ENCODE measurements at places on chromosomes 7 and 10.

GRCh38 chr10:86193841-86194240 lies 172.8 kb downstream of the GRID1 start:
- no peak for DNase-seq

DNA sequence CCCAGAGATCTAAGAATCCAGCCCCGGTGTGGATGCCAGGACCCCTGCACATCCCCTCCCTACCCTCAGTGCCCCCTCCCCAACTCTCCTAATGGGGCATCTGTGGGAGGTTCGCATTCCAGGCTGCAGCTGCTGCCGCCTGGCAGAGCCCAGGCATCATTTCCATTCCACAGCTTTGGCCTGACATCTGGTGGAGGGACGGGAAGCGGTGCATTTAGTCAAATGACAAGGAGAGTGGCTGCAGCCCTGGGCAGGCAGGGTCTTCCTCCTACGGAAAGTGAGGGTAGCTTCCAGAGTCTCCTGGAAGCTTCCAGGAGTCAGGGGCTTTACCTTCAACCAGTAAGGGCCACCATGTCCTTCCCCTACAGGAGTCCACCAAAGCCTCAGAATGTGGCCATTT lies 30.8 kb downstream of the PRLHR start:
- DNase-seq = no peak

DNA sequence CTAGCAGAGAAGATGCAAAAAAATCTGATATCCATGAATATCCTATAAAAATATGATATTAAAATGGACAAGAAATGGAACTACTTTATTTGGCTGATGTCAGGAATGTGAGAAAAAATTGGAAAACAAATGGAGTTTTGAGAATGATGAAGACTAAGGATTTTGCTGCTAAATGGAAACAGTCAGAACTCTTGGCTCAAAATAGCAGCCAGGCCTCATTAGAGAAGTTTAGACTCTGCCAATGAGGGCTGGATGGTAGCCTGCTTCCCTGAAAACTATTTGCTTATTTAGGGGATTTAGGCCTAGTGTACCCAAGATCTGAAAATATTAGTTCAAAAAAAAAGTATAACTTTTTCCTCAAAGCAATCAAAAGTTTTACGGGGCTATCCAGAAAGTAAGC lies 458.5 kb downstream of the TFEC start:
- DNase-seq = no peak

GRCh38 chr7:128829391-128830166 lies 627 bp upstream of the FLNC start:
- DNase-seq = no peak

GRCh38 chr7:39825401-39825980 lies 124.6 kb upstream of the CDK13 start:
- DNase-seq = no peak

DNA sequence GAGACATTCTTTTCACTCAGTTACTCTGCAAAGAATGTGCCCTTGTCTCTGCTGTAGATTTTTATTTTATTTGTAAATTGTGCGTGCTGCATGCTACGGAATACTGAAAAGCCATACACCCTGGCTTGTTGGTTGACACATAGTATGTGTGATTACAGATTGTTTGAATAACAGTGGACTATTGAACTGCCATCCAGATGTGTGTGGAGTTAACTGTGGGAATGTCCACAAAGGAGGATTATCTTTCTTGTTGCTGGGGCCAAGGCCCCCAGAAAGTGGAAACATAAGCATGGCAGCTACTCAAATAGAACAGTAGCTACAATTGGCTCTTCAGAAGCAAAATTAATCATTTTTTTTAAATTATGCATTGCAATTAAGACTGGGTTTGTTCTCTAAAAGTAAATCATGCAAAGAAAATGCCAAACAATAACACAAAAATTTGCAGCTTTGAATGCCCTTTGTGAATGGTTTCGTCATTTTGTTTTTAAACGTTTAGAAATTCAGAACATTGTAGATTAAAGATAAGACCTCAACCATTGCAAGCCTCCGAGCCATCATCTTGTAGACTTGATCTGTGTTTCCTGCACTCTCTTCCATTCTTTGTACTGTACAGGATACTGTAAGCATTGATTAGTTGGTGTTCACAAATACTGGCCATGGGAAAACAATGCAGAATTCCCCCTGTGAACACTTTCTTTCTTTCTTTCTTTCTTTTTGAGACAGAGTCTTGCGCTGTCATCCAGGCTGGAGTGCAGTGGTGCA lies 210.3 kb upstream of the TCF7L2 start:
- DNase-seq = no peak

GRCh38 chr7:112383671-112384417 lies 66.4 kb upstream of the IFRD1 start:
- no peak for DNase-seq

DNA sequence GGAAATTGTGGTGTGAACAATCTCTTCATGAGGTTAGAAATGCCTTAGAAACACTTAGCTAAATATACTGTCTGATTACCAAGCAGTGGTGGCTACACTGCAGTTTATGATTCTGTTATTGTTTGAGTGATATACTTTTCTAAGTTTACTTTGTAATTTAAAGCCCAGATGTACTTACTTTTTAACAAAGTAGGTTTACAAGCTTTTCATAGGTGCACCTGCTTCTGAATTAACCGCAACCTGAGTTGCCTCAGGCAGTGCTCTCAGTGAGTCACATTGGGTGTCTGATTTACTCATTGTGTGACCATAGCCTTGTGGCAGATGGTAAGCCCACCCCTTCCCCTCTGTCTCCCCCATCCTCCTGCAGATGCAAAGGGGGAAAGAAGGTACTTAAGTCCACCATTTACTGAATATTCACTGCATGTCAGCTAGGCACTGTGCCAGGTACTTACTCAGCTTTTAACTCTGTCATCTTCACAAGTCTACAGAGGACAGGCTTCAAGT lies 9.0 kb downstream of the MTURN start:
- no peak for DNase-seq

DNA sequence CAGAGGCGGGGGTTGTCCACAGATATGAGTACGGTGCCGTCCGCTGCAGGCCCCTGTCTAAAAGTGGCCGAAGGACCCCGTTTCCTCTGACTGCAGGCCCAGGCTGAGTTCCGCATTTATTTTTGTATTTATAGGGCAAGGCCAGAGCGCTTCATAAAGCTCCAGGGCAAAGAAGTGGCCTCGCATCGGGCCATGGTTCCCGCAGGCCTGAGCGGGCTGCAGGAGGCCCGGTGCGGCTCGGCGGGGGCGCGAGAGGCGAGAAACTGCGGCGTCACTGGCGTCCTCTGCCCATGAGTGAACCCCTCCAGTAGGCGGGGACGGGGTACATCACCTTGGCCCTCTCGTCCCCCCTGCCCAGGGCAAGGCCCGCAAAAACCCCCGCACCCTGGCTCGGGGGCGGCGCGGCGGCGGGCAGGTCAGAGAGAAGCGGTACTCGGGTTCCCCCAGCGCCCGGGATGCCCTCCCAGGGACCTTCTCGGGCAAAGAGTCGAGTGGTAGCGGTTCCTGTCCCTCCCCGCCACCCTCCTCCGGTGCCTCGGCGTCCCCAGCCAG lies 355.7 kb downstream of the DNAJB6 start:
- DNase-seq = no peak

DNA sequence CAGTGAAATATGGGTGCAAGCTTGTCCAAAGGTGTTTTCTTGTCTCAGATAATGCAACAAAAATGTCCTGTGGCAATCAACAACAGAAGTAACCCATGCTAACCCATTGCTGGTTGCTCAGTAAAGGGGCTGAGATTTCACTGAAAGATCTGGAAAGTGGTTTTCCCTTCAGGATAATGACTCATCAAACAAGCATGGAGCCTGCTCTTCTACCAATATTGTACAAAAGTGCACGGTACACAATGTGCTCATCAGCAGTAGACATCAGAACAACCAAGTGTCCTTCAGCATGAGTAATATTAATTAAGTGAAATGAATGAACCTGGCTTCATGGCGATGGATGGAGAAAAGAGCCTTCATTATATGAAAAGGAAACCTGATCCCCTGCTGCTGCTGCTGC lies 287.1 kb upstream of the NEBL start:
- no peak for DNase-seq

DNA sequence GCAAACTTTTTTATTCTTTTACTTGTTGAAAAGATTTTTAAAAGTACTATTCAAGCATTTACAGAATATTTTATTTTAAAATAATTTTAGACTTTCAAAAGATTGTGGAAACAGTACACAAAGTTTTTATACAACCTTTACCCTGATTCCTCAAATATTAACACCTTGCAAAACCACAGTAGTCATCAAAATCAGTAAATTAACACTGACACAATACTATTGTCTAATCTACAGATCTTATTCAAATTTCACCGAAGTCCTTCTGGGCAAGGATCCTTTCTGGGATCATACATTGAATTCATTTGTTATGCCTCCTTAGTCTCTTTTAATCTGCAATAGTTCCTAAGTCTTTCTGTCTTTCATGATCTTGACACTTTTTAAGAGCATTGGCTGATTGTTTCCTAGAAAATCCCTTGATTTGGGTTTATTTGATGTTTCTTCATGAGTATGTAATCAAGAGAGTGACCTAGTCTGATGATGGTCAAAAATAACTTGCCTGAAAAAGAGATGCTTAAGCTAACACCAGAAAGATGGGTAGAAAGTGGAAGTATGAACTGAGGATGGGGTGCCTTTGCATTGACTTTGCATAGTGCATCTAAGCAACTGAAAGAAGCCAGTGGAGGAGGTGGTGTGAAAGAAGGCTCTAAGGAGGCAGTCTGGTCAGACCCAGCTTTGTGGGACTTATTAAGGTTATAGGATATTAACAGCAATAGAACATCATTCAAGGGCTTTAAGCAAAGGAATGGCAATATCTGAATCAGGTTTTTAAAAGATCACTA lies 9.7 kb downstream of the STAMBPL1 start:
- DNase-seq = no peak

GRCh38 chr7:36406156-36406555 lies 16.5 kb downstream of the ANLN start:
- DNase-seq = no peak

DNA sequence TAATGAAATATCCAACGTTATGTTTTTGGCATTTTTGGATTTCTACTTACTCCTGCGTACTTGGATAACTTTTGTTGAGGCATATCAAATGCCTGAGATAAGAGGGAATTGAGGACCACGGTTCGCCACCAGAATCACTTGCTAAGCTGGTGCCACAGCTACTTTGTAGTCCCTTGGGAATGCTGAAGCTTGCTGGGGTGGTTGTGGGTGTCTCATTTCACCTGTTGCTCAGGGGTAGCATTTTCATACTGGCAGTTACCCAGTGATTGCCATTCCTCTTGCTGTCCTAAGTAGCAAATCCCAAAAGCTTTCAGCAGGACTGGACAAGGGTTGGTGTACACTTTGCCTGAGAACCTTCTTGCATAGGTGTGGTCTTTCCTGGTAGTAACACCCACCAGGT lies 75.2 kb downstream of the CREB5 start:
- no peak for DNase-seq

DNA sequence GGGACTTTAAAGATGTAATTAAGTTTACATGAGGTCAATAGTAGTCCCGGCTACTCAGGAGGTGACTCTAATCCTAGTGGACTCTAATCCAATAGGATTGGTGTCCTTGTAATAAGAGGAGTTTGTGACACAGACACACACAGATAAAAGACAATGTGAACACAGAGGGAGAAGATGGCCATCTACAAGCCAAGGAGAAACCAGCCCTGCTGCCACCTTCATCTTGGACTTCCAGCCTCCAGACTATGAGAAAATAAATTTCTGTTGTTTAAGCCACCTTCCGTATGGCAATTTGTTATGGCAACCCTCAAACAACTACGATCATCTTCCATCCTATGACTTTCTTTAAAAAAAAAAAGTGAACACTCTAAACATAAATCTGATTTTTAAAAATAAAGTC lies 116.3 kb downstream of the ALOX5 start:
- no peak for DNase-seq

GRCh38 chr7:134829380-134829986 lies 50.0 kb downstream of the CALD1 start:
- no peak for DNase-seq

- no peak for DNase-seq
Observed at GRCh38 chr7:90595342-90595800, 750 bp upstream of the CDK14 start.

GRCh38 chr7:153021542-153021941 lies 262.0 kb downstream of the ACTR3B start:
- DNase-seq = no peak

DNA sequence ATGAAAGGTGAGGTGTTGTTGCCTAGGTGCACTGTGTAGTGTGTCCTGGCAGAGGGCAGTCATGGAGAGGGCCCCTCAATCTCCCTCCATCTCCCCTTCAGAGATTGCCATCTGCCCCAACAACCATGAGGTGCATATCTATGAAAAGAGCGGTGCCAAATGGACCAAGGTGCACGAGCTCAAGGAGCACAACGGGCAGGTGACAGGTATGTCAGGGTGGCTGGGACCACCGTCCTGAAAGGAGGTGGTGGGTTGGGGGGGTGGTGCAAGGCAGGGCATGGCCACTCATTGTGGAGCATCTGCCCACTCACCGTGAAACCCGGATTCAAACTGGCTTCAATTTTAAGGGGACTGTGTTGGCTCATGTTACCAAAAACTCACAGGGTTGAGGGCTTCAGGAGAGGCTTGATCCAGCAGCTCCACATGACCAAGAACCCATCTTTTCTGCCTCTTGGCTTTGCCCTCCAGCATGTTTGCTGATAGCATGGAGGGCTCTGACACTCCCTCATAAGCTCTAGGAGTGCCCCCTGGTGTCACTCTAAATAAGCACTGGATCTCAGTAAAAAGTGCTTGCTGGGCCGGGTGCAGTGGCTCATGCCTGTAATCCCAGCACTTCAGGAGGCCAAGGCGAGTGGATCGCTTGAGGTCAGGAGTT lies 12.2 kb downstream of the ARPC1B start:
- DNase-seq = peak; percentile 41

DNA sequence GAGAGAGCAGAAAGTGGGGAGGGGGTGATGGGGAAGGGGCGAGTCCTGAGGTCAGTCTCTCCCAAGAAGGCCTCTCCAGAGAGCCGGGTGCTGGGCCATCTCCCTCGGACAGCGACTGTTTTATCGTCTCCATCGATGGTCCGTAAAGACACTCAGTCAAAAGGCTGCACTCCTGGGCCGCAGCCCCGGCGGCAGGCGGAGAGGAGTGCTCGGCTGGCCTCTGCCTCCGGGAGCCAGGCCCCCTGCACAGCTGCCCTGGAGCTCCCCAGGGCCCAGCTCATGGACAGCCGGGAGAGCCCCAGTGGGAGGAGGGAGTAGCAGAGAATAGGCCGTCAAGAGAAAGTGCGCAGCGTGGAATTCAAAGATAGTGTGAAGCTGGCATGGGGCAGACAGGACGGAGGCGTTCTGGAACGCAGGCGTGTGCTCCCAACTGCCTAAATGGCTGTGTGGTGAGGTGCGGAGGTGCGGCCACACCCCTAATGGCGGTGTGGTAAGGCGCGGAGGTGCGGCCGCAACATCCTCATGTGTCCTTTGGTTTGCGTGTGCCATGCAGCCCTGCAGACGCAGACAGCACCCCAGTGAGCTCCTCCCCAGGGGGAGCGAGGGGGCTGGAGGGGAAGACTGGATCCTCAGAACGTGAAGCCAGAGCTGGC lies 477.5 kb upstream of the FOXK1 start:
- DNase-seq = no peak

All from mucosa of descending colon (tissue), 3 donors.